ENCODE measurements at places on chromosomes 16 and 17.

DNA sequence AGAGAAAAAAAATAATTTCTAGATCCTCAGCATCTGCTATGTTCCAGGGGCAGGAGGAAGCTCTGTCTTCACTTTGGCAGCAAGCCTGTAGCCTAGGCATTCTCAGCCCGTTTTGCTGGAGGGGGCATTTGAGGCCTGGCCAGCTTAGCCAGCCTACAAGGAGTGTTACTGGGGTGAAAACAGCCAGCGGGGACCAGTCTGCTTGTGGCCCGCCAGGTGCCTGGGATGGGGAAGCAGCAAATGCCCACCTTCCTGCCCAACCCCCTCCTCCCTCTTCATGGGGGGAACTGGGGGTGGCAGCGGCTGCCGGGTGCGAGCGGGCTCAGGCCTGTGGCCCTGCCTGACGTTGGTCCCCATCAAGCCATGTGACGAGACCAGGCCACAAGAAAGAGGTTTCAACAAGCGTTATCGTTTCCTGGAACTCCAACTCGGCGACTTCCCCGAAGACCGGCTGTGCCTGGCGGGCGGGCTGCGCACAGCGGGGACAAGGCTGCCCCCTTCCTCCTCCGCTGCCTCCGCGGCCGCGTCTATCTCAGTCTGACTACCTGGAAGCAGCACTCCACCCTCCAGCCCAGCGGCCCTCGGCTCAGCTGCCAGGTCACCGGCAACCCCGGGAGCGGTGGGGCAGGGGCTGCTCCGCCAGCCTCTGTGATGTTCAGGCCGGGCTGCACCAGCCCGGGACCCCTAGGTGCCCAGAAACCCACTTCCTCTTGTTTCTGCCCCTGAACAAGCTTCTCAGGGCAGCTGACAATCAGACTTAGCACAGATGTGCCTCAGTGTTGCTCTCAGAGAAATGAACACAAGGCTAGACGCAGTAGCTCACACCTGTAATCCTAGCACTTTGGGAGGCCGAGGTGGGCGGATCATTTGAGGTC lies 22.9 kb downstream of the SOCS1 start:
- no peak for DNase-seq

DNA sequence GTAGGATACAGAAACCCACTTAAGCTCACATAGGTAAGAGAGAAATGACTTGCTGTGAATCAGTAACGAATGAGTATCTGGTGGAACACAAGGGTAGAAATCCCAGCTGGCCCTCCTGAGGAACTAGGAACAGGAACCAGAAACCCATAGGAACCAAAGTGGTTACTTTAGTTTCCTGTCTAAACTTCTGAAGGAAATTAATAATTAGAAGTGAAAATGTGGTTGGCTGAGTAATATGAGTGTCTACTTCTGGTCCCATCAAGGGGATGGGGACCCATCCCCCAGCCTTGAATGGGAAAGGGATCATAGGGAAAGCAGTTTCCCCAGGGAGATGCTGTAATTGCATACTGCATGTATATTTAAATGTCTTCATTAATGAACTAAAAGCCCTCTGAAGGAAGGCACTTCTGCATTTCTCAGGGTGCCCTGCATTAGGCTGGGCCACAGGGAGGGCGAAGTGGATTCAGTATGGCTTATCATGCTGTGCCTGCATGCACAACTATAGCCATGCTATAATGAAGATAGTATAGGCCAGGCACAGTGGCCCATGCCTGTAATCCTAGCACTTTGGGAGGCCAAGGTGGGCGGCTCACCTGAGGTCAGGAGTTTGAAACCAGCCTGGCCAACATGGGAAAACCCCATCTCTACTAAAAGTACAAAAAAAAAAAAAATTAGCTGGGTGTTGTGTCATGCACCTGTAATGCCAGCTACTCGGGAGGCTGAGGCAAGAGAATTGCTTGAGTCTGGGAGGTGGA lies 45.6 kb downstream of the CYB5B start:
- DNase-seq = peak; percentile 22

DNA sequence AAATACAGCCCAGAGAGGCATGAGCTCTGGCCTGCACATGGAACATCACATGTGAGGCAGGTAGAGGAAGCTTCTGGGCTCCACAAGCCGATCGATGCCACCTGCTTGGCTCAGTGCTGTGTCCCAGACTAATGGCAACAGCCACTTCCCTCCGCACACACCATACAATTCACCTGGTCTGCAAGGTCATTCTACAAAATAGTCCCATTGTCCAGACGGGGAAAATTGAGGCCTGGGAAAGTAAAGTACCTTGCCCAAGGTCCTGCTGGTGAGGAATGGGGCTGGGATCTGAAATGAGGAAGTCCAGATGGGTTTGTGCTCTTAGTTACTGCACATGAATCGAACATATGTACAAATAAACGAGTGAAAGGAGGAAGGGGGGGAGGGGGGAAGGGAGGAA lies 88.0 kb downstream of the LITAF start:
- DNase-seq = no peak

GRCh38 chr16:87493608-87494280 lies 920 bp upstream of the ZCCHC14 start:
- DNase-seq = no peak

GRCh38 chr17:50889528-50890118 lies 23.5 kb upstream of the TOB1 start:
- DNase-seq = no peak

DNA sequence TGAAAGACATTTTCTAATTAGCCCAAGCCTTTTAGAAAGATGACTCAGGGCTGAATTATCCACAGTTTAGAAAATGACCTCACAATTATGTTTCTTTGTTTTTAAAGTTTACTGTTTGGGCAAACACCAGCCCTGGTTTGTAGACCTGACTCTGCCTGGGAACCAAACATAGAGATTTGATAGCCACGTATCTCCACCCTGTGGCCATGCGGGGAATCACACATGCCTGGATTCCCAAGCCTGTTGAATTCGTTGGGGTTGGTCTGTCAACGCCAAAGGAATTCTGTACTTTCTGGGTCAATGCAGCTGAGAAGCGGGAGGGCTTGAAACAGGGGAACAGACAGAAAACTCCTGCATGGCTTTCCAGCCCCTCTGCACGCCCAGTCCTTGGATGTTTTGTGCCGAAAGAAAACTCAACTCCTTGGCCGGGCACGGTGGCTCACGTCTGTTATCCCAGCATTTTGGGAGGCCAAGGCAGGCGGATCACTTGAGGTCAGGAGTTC lies 26.9 kb downstream of the CD300A start:
- DNase-seq = peak; percentile 67

DNA sequence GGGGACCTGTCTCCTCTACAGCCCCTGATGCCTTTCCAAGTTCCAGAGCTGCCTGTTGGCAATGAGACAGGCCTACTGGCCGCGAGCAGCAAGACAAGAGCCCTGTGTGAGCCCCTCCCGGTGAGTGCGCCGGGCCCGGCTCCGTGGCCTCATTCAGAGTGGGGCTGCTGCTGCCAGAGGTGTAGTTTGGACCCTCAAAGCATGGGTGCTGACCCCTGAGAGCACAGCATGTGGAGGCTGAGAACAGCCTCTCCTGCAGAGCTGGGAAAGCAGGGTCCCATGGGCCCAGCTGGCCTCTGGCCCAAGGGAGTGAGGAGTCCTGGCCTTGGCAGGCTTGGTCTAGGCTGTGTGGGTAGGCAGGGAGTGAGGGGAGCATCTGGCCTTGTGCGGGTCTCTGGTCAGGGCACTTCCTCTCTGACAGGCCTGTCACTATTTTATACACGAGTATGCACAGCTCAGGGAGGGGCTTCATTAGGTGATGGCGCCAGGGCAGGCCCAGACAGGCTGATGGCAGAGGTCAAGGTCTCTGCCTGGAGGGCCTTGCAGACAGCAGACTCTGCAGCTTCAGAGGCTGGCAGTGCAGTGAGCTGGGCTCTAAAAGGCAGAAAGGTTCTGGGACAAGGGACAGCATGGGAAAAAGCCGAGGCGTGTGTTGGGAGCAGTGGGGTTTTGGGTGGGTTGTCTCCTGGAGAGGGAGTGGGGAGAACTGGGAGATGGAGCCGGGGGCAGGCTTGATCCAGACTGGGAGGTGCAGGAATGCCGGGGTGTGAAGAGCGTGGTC lies 43.4 kb downstream of the ADCY7 start:
- DNase-seq = no peak

DNA sequence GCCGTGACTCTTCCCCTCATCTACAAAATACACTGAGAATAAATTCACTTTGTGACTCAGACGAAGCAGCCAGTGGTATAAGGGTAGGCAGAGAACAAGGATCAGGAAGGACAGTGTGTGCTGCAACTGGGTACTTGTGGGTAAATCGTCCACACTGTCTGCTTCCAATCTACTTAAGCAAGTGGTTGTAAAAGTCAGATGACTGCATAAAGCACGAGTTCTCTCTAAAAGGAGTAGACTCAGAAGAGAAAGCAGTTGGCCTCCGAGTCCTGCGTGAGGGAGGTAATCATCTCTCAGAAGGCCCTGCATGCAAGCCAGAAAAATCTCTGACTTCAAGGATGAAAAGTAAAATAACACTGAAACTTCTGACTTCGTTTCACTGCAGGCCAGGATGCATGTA lies 43.1 kb downstream of the ANKFY1 start:
- DNase-seq = no peak

DNA sequence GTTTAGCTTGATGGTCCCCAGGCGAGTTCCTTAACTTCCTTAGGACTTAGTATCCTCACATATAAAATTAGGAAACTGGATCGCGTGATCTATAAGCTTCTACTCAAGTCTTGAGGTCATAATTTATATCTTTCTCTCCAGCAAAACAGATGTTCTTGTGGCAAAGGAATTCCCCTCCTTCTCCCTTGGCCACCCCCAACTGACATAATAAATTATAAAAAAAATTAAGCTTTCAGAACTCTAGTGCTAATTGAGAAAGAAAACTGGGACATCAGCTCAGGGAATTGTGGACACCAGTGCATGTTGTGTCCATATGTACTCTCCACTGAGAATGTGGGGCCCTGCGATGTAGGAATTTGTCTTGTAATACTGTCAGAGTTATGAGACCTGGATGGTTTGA lies 13.5 kb downstream of the GNAO1 start:
- DNase-seq = no peak

GRCh38 chr17:49384951-49385350 lies 22.9 kb upstream of the ZNF652 start:
- DNase-seq = no peak

GRCh38 chr17:19486351-19487023 lies 47.2 kb upstream of the SLC47A1 start:
- no peak for DNase-seq

DNA sequence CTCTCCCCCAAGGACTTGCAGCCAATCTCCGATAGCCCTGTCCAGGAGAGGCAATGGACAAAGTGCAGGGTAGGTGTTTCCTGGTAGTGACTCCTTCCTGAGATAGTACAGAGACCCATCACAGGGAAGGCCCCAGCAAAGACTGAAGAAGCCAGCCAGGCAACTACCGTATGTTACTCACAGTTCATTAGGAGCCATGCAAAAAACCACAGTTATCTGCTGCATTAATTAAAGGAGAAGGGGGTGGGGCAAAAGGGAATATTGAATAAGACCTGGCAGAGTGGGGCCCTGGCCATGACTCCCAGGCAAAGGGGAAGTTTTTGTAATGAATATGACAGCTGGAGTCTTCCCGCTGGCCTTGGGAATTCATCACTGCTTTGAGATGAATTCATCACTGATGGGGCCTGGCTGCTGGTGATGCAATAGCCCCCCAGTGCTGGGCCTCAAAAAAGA lies 2.5 kb upstream of the SLC13A2 start:
- no peak for DNase-seq

DNA sequence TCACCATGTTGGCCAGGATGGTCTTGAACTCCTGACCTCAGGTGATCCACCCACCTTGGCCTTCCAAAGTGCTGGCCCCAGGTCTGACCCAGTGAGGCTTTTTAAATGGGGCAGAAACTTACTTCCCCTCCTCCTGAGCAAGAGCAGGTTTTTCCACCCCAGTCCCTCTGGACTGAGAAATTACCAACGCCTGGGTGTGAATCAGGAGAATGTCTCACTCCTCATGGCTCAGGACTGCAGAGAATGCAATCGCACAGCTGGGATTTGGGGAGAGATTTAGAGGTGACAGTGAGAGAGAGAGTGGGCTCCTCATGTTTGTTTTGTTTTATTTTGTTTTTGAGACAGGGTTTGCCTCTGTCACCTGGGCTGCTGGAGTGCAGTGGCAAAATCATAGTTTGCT lies 203.6 kb downstream of the RAB11FIP4 start:
- no peak for DNase-seq

- DNase-seq = no peak
Observed at GRCh38 chr17:47703191-47703591, 9.2 kb downstream of the TBKBP1 start.

DNA sequence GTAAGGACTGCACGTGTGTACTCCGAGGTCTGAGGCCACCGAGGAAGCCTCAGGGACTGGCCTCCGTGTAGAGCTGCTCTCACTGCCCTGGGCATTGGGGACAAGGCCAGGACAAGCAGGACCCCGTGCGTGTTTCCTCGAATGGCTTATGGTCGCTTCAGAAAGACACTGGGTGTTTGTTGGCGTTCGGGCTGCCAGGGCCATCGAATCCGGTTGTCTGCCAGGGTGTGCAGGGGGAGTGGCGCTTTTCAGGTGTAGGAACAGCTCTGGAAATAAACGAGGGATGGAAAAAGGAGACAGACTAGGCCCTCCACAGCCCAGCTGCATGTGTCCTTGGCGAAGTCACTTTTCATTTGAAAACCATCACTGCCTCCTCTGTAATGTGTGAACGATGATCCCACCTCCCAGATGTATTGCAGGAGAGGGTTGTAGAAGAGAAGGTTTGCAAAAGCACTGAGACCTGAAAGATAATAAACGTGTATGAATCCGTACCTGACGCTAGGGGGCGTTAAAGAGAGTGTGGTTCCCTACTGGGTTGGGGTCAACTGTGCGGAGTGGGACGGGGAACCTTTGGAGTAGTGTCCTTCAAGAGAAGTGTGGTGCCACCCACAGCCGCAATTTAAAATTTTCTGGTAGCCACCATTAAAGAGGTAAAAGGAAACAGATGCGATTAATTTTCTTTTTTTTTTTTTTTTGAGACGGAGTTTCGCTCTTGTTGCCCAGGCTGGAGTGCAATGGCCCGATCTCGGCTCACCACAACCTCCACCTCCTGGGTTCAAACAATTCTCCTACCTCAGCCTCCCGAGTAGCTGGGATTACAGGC lies 2.1 kb upstream of the ZSCAN10 start:
- no peak for DNase-seq

Measured in pons (tissue), 1 donor.